Endothelial cell of umbilical vein (primary cell): ENCODE measurements at places on chromosomes 12 and 14. TPM values are rescaled to one million over a fixed set of nuclear protein-coding genes. Genes with fewer than 3 reads are reported as not detected.

The ACOT4 gene
- polyA plus RNA-seq = 0.46 and 0.75 TPM in 2 replicates

The BCL11B gene
- polyA plus RNA-seq = 0.02 and 0.03 TPM in 2 replicates

The USP44 gene
- polyA plus RNA-seq = 0.91 and 1.2 TPM in 2 replicates

DNA sequence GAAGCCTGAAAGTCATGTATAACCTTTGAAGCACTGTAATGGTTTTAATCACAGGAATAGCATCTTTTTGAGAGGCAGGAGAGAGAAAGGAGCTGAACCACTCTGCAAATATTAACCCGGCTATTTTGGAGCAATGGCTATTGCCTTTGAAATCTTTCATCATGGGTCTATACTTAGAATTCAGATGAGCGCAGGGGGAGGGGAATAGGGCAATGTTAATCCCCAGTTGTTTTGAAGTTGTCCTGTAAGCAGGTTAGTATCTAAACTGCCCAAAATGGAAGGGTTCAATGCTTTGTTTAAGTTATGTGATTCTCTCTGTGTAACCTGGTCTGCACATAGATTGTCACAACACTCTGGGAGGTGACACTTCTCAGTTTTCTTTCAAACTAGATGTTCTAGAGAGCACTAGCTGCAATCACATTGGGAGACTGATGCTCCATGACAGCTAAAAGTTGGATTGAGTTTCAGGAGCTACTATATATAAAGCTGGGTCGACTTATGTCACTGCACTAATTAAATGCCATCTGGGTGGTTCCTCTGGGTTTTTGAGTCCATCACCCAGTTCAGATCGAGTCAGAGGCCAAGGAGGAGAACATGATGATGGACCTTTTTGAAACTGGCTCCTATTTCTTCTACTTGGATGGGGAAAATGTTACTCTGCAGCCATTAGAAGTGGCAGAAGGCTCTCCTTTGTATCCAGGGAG, at the start of gene MYF6:
MYF6 (plus strand) TSS at position 509 of the 704 bp plus-strand sequence; CDS start at position 595, 86 bp downstream.
- no peak for DNase-seq

The PIP4K2C gene
- polyA plus RNA-seq = 10.5 and 11.3 TPM in 2 replicates

GRCh38 chr12:13390381-13390861, 193.9 kb downstream of the EMP1 start:
- peak; percentile 9 for DNase-seq

The PLXNC1 gene
- 0.02 TPM in 1 of 2 replicates, not detected in the other for polyA plus RNA-seq

DNA sequence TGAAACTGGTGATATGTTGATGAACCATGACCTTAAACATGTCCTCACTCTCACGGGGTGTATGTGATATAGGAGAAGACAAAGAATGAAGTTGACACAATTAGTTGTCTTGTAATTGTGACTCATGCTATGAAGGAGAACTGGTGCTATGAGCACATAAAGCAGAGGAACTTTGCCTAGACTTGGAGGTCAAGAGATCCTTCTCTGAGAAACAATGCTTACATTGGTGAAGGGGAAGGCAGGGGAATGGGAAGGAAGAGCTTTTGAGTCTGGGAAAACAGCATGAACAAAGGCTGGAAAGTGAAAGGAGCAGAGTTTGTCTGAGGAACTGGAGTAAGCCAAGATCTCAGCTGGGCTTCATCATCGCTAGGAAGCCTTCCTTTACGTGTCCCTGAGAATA, 83.2 kb downstream of the MYRFL start:
- DNase-seq = peak; percentile 97

DNA sequence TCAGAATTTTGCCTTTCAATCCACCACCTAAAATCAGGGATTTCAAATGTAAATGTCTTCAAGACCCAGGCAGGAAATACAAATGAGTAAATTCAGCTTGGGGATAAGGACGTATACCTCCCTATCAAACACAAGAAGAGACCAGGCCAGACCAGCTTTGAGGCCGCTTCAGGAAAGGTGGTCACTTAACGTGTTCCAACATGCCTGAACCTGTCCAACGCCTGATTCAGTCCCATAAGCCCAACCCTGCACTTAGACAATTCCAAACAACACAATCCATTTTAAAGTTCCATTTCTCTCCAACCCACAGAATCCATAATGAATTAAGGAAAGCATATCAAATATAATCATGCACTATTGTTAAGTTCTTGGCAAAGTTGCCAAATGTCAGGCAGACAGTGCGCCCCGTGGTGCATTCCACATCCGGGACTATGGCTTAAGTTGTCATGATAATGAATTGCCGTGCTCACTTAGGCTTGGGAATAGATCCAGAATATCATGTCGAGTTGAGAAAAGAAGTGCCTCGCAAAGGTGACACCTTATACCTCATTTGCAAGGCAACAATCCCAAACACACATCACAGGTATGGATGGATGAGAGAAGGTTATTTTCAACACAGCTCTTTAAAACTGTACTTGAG, 35.5 kb downstream of the CCDC60 start:
- no peak for DNase-seq

DNA sequence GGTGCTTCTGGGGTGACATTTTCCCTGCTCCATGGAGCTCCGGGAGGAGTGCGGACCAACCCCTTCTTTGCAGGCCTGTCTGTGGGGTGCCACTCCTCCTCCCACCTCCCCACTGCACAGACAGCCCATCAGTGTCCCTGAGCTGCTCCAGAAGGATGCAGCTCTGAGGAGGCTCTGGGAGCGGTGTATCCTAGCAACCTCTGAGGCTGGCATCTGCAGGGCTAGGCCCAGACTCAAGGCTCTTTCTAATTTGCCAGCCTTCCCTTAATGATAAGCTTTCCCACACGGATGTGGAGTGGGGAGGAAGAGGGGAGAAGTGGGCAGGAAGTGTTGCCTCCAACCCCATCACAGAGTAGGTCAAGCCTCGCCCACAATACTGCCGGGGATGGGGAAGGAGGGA, 59.7 kb downstream of the CALM1 start:
- no peak for DNase-seq

The SSTR1 gene
- polyA plus RNA-seq = 1.9 and 2.2 TPM in 2 replicates

DNA sequence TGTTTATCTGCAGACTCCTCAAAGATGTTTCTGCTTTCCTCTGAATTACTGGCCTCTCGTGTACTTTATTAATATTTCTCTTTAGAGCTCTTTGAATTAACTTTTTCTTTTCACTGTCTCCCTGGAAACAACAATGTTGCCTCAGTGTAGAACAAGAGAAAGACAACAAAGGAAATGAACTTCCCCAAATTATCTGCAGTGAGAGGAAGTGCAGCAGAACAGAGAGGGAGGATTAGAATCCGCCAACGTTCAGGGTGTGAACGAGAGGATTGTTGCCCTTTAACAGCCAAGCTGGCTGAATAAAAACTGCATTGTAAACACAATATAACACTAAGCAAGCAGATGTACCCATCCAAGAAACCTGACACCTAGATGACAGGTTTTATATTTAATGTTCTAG, 375.9 kb downstream of the GALC start:
- no peak for DNase-seq

The ITGB7 gene
- polyA plus RNA-seq = 0.17 and 0.18 TPM in 2 replicates

The IL22 gene
- polyA plus RNA-seq = not detected in 2 replicates

DNA sequence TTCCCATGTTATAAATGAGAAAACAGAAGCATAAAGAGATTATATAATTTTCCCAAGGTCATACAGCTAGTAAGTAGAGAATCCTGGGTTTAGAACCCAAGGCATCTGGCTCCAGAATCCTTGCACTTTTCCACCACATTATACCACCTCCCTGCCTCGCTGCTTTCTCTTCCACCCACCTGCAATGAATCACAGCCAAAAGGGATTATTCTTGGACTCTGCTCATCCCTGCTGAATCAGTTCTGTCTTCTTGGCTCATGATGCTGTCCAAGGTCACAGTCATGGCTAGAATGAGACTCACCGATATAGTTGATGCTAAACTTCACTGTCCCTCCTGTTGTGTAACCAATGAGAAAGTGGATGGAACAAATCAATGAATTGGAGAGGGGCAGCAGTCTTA, 356.6 kb downstream of the FUT8 start:
- no peak for DNase-seq

DNA sequence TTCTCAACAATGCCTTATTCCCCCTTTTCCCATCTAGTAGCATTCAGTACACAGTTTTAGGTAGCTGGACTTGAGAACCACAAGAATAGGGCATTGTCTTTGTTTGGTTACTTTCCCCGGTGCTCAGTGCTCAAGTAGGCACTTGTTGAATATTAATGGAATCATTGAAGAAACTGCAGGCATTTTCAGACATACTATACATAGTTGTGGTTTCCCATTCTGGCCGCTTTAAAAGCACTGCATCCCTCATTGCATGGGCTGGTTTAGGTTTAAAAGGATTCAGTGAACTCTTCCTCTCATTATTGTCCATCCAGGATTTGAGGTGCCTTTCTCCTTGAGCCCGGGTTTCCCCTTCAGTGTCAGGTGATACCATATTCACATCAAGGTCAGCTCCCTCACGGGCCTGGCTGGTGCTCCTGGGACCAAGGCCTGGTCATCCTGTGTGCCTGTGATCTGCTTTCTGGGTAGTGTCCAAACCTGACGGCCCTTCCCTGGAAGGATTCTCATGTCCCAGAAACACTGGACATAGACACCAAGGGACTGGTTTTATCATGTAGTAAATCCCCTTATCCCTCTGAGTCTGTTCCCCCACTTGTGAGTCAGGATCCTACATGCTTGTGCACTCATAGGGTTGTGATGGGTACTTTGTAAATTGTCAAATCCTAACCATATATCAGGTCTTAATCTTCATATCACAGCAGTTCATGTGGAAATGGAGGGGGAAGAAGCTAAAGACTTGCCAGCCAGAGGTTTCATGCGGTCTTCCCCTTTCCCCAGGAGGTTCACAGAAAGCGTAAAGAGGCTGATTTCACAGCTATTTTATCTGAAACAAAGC, 7.4 kb downstream of the TCP11L2 start:
- DNase-seq = no peak

DNA sequence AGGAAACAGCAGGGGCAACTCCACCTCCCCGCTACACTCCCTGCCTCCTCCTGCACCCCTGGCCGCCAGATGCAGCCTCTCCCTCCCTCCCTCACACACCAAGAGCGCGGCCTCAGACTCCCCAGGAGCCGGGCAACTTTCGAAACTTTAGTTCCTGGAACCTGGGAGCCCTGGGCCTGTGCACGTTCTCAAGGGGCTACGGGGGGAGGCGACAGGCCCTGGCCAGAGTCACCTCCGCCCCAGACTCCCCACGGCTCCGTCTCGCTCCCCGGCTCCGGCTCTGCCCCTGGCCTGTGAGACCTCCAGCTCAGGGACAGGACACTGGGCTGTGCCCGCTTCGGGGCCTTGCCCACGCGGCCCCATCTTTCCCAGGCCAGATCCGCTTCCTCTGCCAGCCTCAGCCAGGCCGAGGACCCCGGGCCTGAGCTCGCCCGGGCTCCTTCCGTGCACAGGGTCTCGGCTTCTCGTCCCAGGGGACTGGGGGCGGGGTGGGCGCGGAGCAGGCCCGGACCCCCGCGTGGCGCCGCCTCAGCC, 5.5 kb downstream of the AMN start:
- DNase-seq = no peak

DNA sequence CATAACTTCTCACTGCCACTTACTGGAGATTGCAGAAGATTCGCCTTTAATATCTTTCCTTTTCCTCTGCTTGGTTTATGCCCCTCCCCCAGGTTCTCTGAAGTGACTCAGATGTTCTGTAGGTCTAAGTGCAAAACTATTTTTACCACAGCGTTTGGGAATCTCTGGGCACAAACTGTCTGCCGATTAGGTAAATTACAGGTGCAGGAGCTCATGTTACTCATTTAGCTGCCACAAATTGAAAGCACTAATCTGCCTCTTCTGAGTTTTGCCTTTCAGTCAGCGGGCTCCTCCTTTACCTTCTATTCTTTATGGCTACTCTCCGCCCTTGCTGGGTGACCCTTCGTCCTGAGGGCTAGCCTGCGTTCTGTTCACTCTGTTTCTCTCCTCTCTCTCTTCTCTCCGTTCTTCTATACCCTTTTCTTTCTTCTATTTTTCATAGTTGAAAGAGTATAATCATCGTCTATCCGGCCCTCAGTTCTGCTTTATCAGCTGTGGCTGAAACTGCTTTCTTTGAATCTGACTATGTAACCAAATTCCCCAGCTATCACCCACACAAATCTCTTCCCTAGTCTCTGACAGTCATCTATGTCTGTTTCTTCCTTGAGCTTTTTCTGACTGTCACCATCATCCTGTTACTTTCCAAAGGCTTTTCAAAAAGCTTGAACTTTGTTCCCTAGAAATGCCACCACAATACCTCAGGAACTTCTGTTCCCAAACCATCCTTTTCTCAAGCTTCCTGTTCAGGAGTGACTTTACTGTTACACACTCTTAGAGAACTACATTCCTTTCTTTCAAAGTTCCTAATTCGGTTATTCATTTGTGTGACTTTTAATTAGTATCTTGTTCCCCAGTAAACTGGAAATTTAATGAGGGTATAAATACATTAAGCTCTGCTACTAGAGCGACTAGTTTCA, 4.3 kb upstream of the MYF6 start:
- DNase-seq = no peak

- DNase-seq = peak; percentile 49
Measured at GRCh38 chr12:98998697-98999299, 353.7 kb downstream of the APAF1 start.

The TMEM30B gene
- 0.32 and 0.37 TPM in 2 replicates for polyA plus RNA-seq

The CEP170B gene
- polyA plus RNA-seq = 13.9 and 16.7 TPM in 2 replicates

DNA sequence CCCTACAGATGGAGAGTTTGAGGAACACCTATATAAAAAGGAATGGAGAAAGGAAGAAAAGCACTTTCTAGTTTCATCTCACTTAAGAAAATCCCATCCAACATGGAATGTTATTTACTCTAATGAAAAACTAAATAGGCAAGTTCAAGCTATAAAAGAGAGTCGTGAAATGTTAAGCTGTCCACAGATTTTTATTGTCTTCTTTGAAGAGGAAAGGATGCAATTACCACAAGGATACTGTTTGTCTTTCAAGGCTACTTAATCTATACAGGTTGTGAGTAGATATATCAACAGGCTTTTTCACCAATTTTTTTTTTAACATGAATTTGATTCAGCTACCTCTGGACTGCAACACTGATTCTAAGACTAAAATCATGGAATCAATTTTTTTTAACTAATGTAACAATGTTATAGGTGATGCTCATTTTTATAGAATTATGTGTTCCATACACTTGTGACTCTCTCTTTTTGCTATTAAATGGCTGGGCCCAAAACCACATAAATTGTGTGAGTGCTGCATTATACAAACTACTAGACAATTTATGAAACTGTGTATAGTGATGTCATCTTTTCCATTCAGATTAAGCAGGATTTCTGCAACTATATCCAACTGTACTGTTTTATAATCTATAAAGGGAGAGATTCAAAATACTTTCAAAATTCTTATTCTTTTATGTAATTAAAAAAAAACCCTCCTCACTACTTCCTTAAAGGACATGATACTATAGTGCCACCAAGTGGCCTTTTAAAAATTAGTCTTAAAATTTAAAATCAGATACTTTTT, 26.8 kb upstream of the BMAL2 start:
- DNase-seq = peak; percentile 64

The HELB gene
- 0.48 and 0.75 TPM in 2 replicates for polyA plus RNA-seq

- DNase-seq = peak; percentile 60
Measured at GRCh38 chr12:20374795-20375194, 6.5 kb downstream of the PDE3A start.

GRCh38 chr12:49276304-49277290, 11.7 kb downstream of the TUBA1C start:
- no peak for DNase-seq

DNA sequence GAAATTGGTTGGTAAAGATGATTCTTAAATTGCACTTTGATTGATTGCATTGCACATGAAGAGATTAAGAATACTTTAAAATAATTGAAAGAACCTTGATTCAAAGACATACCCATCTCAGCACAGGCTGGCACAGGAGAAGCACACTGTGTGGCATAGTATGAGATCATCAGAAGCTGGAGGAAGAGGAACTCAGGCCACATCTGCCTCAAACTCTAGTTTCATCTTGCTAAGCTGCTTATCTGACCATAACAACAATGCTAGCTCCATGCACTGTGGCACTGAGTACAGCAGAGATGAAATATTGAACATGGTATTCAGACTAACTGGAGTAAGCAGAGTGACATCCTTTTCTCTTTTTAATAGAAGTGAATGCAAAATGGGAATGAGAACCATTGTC, 99.1 kb downstream of the TBC1D30 start:
- no peak for DNase-seq
